ENCODE measurements at places on chromosomes 13 and 19.

GRCh38 chr13:32707471-32707870, 121.2 kb downstream of the PDS5B start:
- no peak for DNase-seq

- DNase-seq: no peak
Measured at GRCh38 chr13:37645181-37645740, 46.7 kb upstream of the POSTN start.

- DNase-seq: peak; percentile 70
Measured at GRCh38 chr13:40271931-40272775, 394.3 kb downstream of the FOXO1 start.

GRCh38 chr13:27432611-27433210, 8.3 kb downstream of the GTF3A start:
- no peak for DNase-seq

- peak; percentile 63 for DNase-seq
Measured at GRCh38 chr19:46546194-46546896, 50.7 kb upstream of the PNMA8B start.

DNA sequence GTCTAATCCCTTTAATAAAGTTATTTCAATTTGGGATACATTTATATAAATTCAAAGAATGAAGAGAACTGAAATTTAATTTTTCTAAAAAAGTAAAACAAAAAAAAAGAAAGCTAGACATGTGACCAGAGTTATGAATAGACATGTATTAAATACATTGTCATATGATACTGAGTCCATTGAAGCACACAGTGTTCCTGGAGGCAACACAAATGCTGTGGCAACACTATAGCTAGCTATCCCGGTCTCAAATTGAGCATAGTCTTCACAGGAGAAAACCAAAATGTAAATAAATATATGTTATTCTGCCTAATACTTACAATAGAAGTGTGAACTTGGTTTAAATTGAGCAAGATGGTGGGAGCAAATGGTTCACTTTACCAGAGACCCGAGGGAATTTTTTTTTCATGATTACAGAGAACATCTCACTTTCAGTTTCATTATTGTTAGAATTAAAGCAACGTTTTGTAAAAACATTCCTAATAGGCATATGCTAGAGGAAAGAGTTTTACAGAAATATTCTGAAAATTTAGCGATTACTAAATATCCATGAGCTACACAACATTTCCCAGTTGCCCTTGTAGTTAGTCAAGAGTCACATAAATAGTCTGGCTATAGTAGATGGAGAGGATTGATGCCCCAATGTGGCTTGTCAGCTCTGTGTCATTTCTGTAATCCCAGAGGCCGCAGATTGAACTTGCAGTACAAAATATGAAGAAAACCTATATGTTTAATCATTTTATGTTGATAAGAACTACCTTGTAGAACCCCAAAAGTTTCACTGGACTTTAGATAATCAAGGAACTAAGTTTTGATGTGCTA, 775.7 kb upstream of the SPRY2 start:
- no peak for DNase-seq
